ENCODE measurements at places on chromosomes 2 and 18. TPM values are rescaled to one million over a fixed set of nuclear protein-coding genes. Genes with fewer than 3 reads are reported as not detected.

- DNase-seq: no peak
Observed at GRCh38 chr18:26071725-26072124, 18.7 kb downstream of the SS18 start.

DNA sequence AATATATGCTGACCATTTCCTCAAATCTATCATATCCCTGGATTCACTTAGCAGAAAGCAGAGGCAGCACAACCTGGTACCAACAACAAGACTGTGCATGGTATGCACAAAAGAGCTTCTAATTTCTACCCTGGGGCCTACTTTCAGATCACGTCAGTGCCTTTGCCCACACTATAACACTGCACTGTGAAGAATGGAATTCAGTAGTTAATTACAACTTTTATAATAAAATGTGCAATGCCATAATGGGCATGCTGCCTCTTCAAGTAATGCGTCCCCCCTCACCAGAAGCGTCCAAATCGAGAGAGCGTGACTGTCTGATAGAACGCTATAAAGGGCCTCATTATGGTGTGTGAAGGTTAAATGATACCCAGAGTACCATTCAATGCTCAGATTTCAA is 328.1 kb upstream of the PKDCC start:
- no peak for DNase-seq

GRCh38 chr2:107735201-107735600 is 91.5 kb upstream of the RGPD4 start:
- DNase-seq: no peak

GRCh38 chr18:37435150-37435867 is 130.3 kb downstream of the CELF4 start:
- DNase-seq: no peak

DNA sequence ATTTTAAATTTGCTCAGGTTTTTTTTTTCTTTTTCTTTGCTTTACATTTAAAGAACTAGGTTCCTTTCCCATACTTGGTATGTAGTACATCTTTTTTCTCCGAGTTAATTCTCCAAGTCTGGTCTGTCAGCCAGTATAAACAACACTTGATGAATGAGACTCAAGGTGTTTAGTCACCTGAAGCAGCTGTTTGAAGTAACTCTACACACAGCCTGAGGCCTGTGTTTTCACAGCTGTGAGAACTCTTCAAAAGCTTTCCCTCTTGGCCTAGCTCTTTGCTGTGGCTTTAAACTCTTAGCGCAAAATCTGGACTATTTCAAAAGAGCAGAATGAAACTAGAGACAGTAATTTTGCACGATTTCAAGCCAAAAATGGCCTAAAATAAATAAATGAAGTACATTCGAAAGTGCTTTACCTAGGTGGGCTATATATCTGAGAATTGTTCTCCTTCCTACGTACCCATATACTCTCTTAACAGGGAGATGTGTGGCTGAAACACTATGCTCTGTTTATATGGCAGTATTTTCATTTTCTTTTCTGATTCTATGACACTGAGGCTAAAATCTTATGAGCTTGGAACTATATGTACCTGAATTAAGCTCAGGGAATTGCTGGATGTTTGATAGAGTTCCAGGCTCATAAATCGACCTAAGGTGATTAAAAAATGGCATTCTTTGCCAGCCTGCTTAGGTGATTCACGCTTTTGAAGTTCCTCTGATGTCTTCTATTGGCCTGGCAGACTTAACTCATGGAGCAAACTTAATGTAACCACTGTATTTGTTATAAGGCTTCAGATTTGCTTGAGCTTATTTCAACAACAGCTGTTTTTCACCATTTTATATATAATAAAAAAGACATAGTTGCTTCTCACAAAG is 1044.1 kb upstream of the ZEB2 start:
- no peak for DNase-seq

GRCh38 chr2:112864072-112864471 is 27.5 kb upstream of the IL1B start:
- no peak for DNase-seq

DNA sequence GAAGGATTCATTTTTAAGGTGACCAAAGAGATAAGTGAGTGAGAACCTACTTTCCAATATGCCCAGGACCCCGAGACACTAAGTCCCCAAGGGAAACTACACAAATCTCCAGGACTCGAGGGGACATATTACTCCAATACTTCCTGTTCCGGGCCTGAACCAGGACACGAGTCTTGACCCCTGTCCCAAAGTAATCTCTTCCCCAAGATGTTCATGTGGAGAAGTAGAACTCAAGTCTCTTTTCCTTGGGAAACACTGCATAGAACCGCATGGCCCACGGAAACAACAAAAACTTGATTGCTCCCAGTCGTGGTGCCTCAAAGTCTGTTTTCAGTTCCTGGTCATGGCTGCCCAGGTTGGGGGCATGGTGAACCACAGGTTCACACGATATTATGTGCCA is 87.2 kb upstream of the ZEB2 start:
- no peak for DNase-seq

DNA sequence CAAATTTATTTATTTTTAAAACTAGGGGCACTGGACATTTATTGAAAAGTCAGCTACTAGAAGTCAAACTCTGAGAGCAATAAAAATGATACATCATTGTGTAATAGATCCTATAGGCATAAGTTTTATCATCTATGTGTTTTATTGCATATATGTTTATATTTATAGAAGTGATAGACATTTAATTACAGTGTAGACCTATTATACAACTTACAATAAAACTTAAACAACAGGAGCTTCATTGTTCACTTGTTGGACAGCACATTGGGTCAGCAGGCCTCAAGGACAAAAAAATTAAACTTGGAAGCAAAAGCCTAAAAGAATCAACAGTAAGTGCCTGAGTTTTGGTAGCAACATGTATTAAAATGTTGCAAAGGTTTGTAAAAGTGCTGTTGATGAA is 15.0 kb upstream of the ACTR2 start:
- no peak for DNase-seq

The KYNU gene
- 6.0 TPM for total RNA-seq

The CTAGE1 gene
- not detected for total RNA-seq
